ENCODE measurements at places on chromosomes 7 and 10.
A peak's percentile ranks its signal among the peaks of the same experiment; 100 is the strongest.

GRCh38 chr7:125871431-125871830 is 941.8 kb upstream of the POT1 start:
- DNase-seq: no peak
- no peak overlapping the region for H3K4me3 ChIP-seq
- H3K36me3 ChIP-seq: no peaks in the 10 kb centered on the region
- no peak overlapping the region for H3K27ac ChIP-seq
- no peaks in the 10 kb centered on the region for H3K4me1 ChIP-seq

DNA sequence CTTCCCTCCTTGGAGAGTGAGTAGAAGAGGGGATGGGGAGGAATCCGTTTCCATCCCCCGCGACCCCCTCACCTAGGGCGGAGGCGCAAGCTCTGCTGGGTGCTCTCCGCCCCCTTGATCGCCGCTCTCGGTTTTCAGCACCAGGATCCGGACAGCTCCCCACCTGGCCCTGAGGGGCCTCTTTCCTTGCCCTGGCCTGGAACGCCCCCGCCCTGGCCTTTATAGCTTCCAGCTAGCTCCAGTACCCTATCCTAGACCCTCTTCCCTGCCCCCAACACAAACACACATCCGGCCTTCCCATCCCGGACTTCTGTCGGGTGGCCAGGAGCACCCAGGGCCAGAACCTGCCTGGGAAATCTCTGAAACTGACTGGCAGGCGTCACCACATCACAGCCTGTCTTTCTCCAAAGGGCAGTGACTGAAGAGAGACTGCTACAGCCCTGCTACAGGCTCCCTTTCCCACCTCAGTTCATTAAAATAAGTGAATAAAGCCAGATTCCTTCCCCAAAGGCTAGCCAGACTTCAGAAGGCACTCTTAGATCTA is 72.3 kb upstream of the LEP start:
- no peak overlapping the region for H3K4me3 ChIP-seq
- H3K27me3 ChIP-seq: peaks cover 55% of the 10 kb centered on the region
- H3K36me3 ChIP-seq: peaks cover 2% of the 10 kb centered on the region
- H3K27ac ChIP-seq: no peak overlapping the region
- DNase-seq: peak; percentile 24
- peaks cover 20% of the 10 kb centered on the region for H3K4me1 ChIP-seq

DNA sequence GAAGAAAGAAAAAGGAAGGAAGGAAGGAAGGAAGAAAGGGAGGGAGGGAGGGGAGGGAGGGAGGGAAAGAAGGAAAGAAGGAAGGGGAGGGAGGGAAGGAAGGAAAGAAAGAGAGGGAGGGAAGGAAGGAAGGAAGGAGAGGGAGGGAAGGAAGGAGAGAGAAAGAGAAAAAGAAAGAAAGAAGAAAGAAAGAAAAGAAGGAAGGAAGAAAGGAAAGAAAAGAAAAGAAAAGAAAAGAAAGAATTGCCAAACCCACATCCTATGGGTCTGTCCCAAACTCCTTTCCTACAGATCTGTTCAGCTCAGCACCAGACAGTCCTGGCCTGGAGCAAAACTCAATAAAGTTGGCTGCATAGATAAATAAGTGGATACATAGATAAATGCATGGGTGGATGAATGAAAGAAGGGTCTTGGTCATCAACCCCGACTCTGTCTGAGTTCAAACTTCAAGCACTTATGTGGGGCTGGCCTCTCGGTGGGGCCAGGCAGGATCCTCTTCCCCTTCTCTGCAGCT is 17.2 kb upstream of the TLX1 start:
- no peak overlapping the region for H3K4me3 ChIP-seq
- peaks cover 44% of the 10 kb centered on the region for H3K27me3 ChIP-seq
- H3K27ac ChIP-seq: no peak overlapping the region
- no peaks in the 10 kb centered on the region for H3K36me3 ChIP-seq
- DNase-seq: no peak
- H3K4me1 ChIP-seq: no peaks in the 10 kb centered on the region

DNA sequence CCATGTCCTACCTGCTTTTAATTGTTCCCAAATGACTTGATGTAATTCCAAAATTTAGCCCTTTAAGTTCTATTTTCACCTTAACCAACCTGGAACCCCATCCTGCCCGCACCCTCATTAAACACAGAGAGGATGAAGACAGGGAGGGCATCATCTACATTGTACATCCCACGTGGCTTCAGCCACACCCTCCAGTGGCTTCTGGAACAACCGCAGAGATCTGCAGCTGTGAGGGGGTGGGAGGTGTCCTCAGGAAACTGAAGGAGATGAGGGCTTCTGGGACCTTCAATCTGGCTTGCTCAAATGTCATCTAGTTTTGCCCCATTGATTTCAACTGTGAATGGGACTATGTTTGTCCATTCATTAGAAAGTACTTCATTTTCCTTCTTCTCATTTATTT is 39.0 kb downstream of the AKR1B1 start:
- no peaks in the 10 kb centered on the region for H3K36me3 ChIP-seq
- H3K4me1 ChIP-seq: no peaks in the 10 kb centered on the region
- H3K27ac ChIP-seq: no peak overlapping the region
- peaks cover 2% of the 10 kb centered on the region for H3K27me3 ChIP-seq

- H3K27me3 ChIP-seq: no peaks in the 10 kb centered on the region
- no peak for DNase-seq
- H3K4me3 ChIP-seq: no peak overlapping the region
- no peaks in the 10 kb centered on the region for H3K36me3 ChIP-seq
- H3K27ac ChIP-seq: no peak overlapping the region
These were observed 19.2 kb downstream of the SEMA3D start for GRCh38 chr7:85167636-85168035.

DNA sequence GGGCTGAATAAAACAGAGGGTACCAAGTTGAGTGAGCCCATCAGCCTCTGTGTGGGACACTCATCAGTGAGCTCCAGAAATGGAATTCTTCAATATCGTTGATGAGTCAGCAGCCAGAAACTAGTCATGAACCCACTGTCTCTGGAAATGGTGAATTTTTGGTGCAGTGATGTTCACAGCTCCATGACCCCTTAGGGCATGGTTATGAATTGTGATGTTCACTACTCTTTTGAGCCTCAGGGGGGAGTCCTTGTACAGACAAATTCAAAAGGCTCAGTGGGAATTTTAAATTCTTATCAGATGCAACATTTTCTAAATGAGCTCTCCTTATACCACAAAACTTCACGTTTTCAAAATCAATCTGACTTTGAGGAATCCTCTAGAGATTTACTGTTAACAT is 335.7 kb downstream of the PHTF2 start:
- no peaks in the 10 kb centered on the region for H3K4me1 ChIP-seq
- H3K27ac ChIP-seq: no peak overlapping the region
- no peak overlapping the region for H3K4me3 ChIP-seq
- no peak for DNase-seq
- H3K27me3 ChIP-seq: peaks cover 5% of the 10 kb centered on the region
